ENCODE measurements at places on chromosomes 5 and 9.

DNA sequence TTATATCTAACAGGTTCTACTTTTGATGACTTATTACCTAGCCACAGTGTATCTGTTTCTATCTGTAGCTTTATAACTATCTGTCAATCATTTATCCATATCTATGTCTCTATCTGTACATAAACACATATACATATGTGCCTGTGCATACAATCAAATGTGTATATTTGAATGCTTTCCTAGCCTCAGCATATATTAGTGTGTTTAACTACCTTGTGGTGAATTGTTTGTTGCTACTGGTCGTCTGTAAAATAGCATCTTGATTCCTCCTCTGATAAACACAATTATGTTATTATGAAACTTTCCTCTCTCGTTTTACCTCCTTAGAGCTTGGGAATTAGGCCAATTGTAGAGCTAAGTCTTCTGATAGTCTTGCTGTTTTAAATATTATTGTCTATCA is 44.4 kb downstream of the PARP8 start:
- DNase-seq: no peak

GRCh38 chr5:132007399-132008162 is 3.9 kb downstream of the ACSL6 start:
- DNase-seq: peak; percentile 66

- DNase-seq: no peak
Measured at GRCh38 chr5:132203464-132203818, 24.2 kb downstream of the P4HA2 start.

- DNase-seq: no peak
Measured at GRCh38 chr5:96896276-96896675, 20.0 kb downstream of the ERAP2 start.

GRCh38 chr5:6757414-6757969 is 44.3 kb downstream of the TENT4A start:
- DNase-seq: no peak
